ENCODE measurements at places on chromosomes 16 and 17.

DNA sequence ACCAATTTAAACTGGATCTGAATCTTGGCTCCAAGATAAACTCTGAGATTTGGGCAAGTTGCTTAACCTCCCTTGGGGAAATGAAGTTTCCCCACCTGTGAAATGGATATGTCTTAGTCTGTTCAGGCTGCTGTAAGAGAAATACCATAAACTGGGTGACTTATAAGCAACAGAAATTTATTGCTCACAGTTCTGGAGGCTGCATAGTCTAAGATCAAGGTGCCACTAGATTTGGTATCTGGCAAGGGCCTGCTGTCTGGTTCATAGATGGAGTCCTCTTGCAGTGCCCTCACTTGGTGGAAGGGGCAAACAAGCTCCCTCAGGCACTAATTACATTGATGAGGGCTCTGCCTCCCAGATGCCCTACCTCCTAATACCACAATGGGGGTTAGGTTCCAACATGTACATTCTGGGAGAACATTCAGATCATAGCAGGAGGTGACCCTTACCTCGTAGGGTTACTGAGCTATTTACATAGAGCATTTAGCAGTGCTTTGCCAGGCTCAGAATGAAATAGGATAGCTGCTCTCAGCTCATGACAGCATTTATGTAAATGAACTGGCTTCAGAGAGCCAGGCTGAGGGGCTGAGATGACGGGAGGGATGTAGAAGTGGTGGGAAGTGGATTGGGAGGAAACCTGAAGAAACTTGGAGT lies 83.9 kb downstream of the SPECC1 start:
- no peak for DNase-seq

GRCh38 chr17:68657166-68657565 lies 56.0 kb upstream of the FAM20A start:
- DNase-seq, result no peak

DNA sequence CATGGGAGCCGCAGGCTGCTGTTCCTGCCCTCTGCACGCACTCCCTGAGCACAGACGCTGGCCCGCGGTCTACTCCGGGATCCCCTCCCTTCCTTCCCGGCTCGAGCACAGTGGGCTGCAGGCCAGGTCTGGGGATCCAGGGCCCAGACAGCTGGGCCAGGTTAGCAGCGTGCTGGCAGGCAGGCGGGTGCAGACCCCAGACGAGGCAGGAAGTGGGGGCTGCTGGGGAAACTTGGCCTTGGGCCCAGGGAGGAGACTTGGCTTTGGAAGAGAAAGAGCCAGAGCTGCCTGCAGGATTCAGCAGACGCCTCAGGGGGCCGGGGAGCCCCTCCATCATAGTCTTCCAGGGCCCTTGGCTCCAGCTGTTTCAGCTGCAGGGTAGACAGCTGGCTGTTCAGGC lies 30.2 kb upstream of the ABCC3 start:
- DNase-seq, result no peak

DNA sequence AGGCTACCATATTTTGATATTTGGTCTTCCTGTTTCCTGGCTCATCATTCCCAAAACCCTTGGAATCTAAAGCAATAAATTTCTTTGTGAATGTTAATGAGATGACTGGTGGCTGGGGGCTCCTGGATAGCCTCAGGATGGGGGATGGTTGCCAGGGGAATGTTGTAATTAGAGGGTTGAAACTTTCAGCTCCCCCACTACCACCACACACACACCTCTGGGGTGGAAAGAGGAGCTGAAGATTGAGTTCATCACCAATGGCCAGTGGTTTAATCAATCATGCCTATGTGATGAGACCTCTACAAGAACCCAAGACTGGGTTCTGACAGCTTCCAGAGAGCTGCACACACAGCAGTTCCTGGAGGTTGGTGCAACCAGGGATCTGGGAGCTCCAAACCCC lies 59.1 kb downstream of the HS3ST3A1 start:
- no peak for DNase-seq

- no peak for DNase-seq
Measured at GRCh38 chr17:66604376-66604775, 230.5 kb upstream of the CACNG5 start.

GRCh38 chr17:39979893-39980350 lies 685 bp upstream of the PSMD3 start:
- no peak for DNase-seq

DNA sequence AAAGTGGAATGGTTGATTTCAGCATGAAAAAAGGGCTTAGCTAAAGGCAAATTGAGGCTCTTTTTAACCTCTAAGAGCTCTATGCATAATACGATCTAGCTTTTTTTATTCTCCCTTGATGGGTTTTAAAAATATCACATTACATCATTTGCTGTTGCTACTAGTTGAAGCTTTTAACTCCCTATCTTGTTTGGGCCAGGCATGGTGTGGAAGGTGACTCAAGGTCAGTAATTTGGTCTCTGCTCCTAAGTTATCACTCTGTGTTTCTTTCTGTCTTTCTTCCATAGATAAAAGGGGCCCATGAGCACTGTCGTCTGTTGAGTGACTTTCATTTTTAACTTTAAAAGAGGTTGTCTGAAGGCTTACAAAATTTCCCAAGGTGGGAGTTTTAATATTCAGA lies 58.1 kb upstream of the GOT2 start:
- DNase-seq, result no peak

DNA sequence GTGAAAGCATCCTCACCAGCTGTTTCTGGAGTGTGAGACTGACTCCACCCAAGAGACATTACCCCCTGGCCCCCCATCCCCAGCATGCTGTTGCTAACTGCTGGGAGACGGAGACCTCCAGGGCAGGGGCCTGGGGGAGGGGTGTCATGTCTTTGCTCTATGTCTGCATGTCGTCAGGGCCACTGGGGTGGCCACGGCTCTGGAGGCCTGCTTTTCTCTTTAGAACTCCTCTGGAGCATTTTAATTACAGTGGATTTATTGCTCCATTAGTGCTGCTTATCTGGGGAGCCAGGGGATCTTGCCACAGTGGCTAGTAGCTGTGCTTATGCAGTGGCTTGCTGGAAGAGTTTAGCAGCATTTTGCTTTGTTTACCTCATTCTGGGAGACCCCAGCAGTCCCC lies 32.3 kb downstream of the CLEC16A start:
- DNase-seq, result no peak
